ENCODE measurements at places on chromosomes 13 and 19. TPM values are rescaled to one million over a fixed set of nuclear protein-coding genes. Genes with fewer than 3 reads are reported as not detected.

- H3K4me1 ChIP-seq: no peaks in the 10 kb centered on the region
- no peak for DNase-seq
- H3K27ac ChIP-seq: no peak overlapping the region
- no peaks in the 10 kb centered on the region for H3K27me3 ChIP-seq
- no peaks in the 10 kb centered on the region for H3K36me3 ChIP-seq
Measured at GRCh38 chr13:65597839-65598818, 1632.0 kb downstream of the PCDH9 start.

DNA sequence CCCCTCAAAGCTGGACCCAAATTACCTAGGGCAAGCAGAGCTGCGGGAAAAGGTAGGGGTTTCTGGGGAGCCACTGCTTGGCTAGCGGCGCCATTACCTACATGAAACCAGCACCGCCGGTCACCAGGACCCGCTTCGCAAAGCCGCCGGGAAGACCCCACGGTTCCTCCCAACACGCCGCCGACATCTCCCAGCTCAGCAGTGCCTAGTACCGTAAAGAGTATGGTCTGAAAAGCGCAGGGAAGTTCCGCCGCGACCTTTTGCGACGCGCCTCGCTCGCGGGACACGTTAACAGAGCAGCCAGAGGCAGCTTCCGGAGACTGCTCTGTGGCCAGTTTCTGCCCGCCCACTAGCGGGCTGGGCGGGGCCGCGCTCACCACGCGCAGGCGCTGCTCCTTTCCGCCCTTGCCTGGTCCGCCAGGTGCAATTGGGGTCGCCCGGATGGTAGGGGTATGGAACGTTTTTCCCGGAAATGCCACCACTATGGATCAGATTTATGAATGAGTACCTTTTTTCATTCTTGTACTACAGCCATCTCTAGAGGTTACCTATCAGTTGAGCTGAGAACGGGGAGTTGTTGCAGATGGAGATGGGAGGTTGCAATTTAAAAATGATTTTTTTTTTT is at the start of gene TGDS:
TGDS (minus strand) TSS at position 203 of the 625 bp plus-strand sequence; CDS start at position 187, 16 bp downstream.
- H3K36me3 ChIP-seq: peaks cover 21% of the 10 kb centered on the region
- peak within 1 kb of the TSS; percentile 68 for H3K27ac ChIP-seq
- H3K4me3 ChIP-seq: peak within 1 kb of the TSS; percentile 82
- peaks cover 5% of the 10 kb centered on the region for H3K27me3 ChIP-seq
- peaks cover 8% of the 10 kb centered on the region for H3K4me1 ChIP-seq

DNA sequence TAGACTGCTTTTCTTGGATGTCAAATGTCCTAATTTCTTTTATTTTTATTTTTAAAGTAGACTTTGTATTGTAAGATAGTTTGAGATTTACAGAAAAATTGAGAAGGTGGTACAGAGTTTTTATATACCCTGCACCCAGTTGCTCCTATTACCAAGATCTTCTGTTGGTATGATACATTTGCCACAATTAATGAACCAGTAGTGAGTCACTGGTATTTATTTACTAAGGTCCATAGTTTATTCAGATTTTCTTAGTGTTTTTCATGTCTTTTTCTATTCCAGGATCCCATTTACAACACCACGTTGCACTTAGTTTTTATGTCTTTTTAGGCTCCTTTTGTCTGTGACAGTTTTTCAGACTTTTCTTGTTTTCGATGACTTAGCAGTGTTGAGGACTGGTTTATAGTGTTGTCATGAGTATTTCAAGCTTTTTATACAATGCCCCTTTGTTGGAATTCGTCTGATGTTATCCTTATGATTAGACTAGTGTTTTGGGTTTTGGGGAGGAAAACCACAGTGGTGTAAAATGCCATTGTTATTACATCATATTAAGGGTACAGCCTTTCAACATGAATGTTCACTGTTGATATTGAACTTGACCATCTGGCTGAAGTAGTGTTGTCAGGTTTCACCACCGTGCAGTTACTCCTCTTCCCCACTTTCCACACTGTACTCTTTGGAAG is 35.9 kb downstream of the COG3 start:
- no peaks in the 10 kb centered on the region for H3K27me3 ChIP-seq
- peaks cover 20% of the 10 kb centered on the region for H3K36me3 ChIP-seq
- no peak overlapping the region for H3K27ac ChIP-seq
- H3K4me1 ChIP-seq: no peaks in the 10 kb centered on the region

GRCh38 chr19:13022111-13022858 is 27.0 kb downstream of the NFIX start:
- H3K27ac ChIP-seq: no peak overlapping the region
- no peak overlapping the region for H3K4me3 ChIP-seq
- peaks cover 97% of the 10 kb centered on the region for H3K27me3 ChIP-seq
- no peak for DNase-seq
- peaks cover 11% of the 10 kb centered on the region for H3K4me1 ChIP-seq
- no peaks in the 10 kb centered on the region for H3K36me3 ChIP-seq

- no peak overlapping the region for H3K4me3 ChIP-seq
- no peaks in the 10 kb centered on the region for H3K36me3 ChIP-seq
- H3K27me3 ChIP-seq: no peaks in the 10 kb centered on the region
- no peak overlapping the region for H3K27ac ChIP-seq
- no peaks in the 10 kb centered on the region for H3K4me1 ChIP-seq
- DNase-seq: no peak
Measured at GRCh38 chr19:11570039-11570462, 7.4 kb downstream of the ACP5 start.

DNA sequence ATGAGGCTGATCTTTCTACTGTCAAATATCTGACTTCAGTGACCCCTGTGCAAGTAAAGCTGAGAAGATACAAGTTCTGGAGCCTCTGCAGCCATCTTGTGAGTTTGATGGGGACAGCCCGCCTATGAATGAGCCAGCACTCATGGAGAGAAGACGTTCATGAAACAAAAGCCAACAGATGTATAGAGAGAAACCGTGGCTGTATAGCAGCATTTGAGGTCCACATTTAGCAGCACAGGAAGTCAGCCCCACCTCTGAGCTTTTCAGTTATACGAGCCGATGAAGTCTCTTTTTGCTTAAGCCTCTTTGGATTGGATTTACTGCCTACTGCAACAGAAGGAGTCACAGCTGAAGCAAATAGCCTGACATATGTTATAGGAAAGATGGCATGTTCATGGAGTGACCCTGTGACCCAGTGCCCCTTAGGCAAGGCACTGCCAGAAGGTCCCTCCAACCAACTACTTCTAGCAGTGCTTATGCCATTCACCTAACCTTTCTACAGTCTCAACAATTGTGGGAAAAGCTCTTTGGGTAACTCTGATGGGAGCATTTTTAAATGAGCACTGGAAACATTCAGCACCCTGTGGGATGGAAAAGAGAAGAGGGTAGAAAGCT is 3.5 kb upstream of the DLEU7 start:
- no peaks in the 10 kb centered on the region for H3K36me3 ChIP-seq
- DNase-seq: no peak
- no peak overlapping the region for H3K27ac ChIP-seq
- H3K4me3 ChIP-seq: no peak overlapping the region

- no peaks in the 10 kb centered on the region for H3K36me3 ChIP-seq
- no peak overlapping the region for H3K4me3 ChIP-seq
- H3K27me3 ChIP-seq: peaks cover 1% of the 10 kb centered on the region
- no peak for DNase-seq
- no peaks in the 10 kb centered on the region for H3K4me1 ChIP-seq
Measured at GRCh38 chr13:37681281-37682032, 82.9 kb upstream of the POSTN start.

DNA sequence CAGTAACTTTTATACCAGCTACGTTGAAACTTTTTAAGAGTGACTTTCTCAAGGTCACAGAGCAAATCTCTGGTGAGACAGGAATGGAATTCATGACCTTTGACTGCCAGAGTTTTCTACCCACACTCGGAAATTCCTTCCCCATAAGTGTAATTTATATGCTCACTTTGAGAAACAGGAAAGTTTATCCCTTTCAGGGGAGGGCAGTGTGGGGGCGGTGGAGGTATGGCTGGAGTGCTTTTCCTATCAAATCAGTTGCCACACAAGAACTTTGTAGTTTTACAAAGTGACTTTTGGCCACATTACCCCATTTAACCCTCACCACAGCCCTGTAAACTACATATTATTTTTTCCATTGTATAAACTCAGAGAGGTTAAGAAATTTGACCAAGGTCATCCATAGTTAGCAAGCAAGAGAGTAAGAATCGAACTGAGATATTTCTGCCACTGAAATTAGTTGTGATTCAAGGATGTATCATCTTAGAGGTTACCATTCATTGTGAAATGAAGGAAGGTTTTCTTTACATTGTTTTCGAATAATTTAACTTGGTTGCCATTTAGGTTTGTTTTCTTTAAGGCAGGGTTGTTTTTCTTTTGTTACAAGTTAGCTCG is 5.9 kb downstream of the KLF12 start:
- peaks cover 2% of the 10 kb centered on the region for H3K4me1 ChIP-seq
- H3K27me3 ChIP-seq: no peaks in the 10 kb centered on the region
- H3K36me3 ChIP-seq: no peaks in the 10 kb centered on the region
- H3K4me3 ChIP-seq: no peak overlapping the region

- DNase-seq: no peak
- H3K4me3 ChIP-seq: no peak overlapping the region
- H3K36me3 ChIP-seq: no peaks in the 10 kb centered on the region
- no peaks in the 10 kb centered on the region for H3K27me3 ChIP-seq
Measured at GRCh38 chr13:76795701-76796695, 90.2 kb downstream of the KCTD12 start.

GRCh38 chr13:67183151-67183550 is 47.0 kb downstream of the PCDH9 start:
- no peak for DNase-seq
- no peaks in the 10 kb centered on the region for H3K27me3 ChIP-seq
- H3K4me3 ChIP-seq: no peak overlapping the region
- H3K27ac ChIP-seq: no peak overlapping the region
- H3K36me3 ChIP-seq: no peaks in the 10 kb centered on the region

- peaks cover 7% of the 10 kb centered on the region for H3K4me1 ChIP-seq
- peak overlapping the region; percentile 79 for H3K4me3 ChIP-seq
- no peaks in the 10 kb centered on the region for H3K27me3 ChIP-seq
- no peak overlapping the region for H3K27ac ChIP-seq
Measured at GRCh38 chr19:51365211-51365964, 800 bp downstream of the ETFB start.

DNA sequence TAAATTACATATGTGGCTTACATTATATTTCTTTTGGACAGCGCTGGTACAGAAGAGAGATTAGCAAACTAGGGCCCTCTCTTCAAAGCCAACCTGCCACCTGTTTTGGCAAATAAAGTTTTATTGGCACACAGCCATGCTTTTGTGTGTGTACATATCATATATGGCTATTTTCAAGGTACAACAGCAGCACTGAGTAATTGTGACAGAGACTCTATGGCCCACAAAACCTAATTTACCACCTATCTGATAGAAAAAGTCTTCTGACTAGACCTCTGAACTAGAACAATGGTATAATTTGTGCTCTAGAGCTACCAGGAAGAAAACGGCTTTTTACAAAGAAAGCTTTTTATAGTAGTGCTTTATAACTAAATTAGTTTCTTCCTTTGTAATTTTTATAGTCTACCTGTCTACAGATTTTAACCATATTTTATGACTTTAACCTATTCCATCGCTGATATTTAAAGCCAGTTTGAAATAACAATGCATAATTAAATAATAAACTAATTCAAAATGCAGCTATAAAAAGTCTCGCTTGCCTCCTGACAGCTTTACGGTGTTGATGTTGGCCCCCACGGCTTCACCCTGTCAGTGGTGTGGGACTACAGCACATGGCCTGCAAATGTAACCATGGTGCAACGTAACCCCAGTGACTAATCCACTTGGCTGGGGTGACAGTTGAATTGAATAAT is 17.7 kb upstream of the DPY19L3 start:
- no peak for DNase-seq
- no peak overlapping the region for H3K4me3 ChIP-seq
- no peak overlapping the region for H3K27ac ChIP-seq
- H3K27me3 ChIP-seq: no peaks in the 10 kb centered on the region
- H3K4me1 ChIP-seq: no peaks in the 10 kb centered on the region
- H3K36me3 ChIP-seq: peaks cover 3% of the 10 kb centered on the region

GRCh38 chr13:88303605-88304004 is 632.4 kb downstream of the SLITRK5 start:
- H3K4me1 ChIP-seq: no peaks in the 10 kb centered on the region
- no peak for DNase-seq
- no peak overlapping the region for H3K27ac ChIP-seq
- H3K4me3 ChIP-seq: no peak overlapping the region
- no peaks in the 10 kb centered on the region for H3K36me3 ChIP-seq

GRCh38 chr13:46572752-46573431 is 19.9 kb downstream of the LRCH1 start:
- no peak for DNase-seq
- H3K4me1 ChIP-seq: no peaks in the 10 kb centered on the region
- H3K27me3 ChIP-seq: no peaks in the 10 kb centered on the region
- no peak overlapping the region for H3K27ac ChIP-seq

DNA sequence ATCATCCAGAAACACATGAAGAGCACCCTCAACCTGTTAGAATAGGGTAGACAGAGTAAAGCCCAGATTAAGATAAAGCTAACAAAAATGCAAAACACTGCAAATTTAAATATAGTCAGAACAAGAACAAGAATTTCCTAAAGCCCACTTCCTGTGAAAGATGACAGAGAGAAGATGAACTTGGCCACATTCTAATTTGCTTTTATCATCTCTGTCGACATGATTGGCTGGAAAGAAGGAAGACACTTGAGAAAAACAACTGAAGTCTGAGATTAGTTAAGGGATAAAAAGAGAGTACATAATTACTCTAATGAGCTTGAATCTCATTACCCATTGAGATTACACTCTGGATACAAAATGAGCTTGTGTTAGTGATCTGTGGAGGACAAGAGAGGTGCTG is 537.6 kb downstream of the KLF5 start:
- H3K27ac ChIP-seq: no peak overlapping the region
- DNase-seq: no peak
- no peaks in the 10 kb centered on the region for H3K36me3 ChIP-seq
- no peak overlapping the region for H3K4me3 ChIP-seq
- no peaks in the 10 kb centered on the region for H3K4me1 ChIP-seq
- H3K27me3 ChIP-seq: no peaks in the 10 kb centered on the region

DNA sequence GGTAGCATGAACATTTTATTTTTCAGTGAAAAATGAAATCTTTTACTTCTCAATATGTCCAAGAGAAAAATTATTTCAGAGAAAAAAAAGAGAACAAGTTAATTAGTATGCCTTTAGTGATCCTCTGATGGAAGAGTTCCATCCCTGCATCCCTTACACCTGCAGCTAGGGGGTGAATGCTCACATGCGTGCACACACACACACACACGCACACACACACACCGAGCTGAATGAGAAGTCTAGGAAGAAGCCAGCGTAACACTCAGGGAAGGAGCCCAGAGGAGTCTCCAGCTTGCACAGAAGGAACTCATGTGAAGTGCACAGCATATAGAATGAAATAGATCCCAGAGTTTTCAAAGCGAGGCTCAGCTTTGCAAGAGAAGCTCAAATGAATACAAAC is 510.5 kb downstream of the IRS2 start:
- peaks cover 7% of the 10 kb centered on the region for H3K4me1 ChIP-seq
- H3K4me3 ChIP-seq: no peak overlapping the region
- H3K27ac ChIP-seq: no peak overlapping the region
- no peaks in the 10 kb centered on the region for H3K36me3 ChIP-seq

- DNase-seq: no peak
- no peak overlapping the region for H3K4me3 ChIP-seq
- no peaks in the 10 kb centered on the region for H3K27me3 ChIP-seq
- no peaks in the 10 kb centered on the region for H3K4me1 ChIP-seq
Measured at GRCh38 chr13:76635232-76636230, 250.7 kb downstream of the KCTD12 start.

The GPC6 gene
- 14.2 TPM for total RNA-seq

The FLT1 gene
- 90.2 TPM for total RNA-seq

The CYP4F12 gene
- not detected for total RNA-seq

The ATP8A2 gene
- total RNA-seq: 8.4 TPM

The ZNF99 gene
- not detected for total RNA-seq

The C19orf18 gene
- total RNA-seq: 0.98 TPM

The ZNF554 gene
- 3.9 TPM for total RNA-seq

The NALCN gene
- total RNA-seq: 0.54 TPM

All from H1 (cell line).